ENCODE measurements at places on chromosomes 5 and 9.

DNA sequence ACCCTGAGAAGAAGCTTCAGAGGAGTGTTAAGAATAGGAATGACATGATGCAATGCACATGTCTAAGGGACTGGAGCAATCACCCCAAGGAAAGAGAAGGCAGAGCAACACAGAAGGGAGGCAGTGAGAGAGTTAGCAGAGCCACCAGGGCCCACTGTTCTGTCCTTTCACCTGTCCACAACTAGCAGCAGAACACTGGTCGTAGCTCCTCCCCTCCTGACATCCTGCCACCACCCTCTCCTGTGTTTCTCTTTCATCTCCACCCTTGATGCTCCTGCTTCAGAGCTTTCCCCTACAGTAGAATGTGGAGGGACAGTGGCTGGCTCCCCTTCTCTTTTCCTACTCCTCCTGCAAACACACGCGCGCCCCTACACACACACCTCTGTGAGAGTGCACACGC lies 483.4 kb upstream of the KIF2A start:
- no peak for DNase-seq

DNA sequence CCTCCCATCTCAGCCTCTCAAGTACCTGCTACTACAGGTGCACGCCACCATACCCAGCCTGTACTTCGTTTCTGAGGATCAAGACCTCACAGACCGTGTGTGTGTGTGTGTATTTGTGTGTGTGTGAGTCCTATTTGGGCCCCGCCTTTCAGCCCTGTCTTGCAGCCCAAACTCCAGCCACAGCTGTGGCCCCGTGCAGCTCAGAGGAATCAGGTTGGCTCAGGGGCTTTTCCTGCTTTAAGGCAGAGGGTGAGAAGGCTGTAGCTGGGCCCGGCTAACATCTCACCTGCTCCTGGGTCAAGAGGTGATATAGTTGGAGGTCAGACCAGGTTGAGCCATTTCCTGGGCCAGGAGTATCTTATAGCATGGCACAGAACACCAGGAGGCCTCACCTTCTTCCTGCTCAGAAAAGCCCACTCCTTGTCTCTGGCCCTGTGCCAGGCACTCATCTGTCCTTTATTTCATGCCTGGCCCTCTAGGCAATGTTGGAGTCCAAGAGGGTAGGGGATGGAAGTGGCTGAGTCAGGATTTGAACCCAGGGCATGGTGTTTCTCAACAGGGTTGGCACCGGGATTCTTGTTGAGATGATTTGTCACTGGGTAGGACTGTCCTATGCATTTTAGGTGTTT lies 1.6 kb upstream of the PHYKPL start:
- DNase-seq: no peak

GRCh38 chr5:68047035-68047434 lies 168.5 kb upstream of the PIK3R1 start:
- DNase-seq: no peak

- no peak for DNase-seq
Observed at GRCh38 chr9:2662496-2662895, 40.9 kb downstream of the VLDLR start.

DNA sequence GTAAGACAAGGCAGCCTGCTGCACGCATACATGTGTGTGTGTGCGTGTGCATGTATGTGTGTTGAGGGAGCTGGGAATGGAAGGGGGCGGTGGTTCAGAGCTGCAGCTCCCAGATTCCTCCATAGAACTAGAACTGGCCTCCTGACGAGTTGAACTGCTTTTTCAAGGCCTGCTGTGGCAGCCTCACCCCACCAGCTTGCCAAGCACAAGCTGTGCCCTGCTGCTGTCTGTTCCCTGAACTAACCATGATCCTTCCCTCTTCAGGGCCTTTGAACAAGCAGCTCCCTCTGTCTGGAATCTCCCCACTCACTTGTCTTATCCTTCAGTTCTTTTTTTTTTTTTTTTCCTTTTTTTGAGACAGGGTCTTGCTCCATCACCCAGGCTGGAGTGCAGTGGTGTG lies 22.6 kb downstream of the LRSAM1 start:
- DNase-seq: no peak

DNA sequence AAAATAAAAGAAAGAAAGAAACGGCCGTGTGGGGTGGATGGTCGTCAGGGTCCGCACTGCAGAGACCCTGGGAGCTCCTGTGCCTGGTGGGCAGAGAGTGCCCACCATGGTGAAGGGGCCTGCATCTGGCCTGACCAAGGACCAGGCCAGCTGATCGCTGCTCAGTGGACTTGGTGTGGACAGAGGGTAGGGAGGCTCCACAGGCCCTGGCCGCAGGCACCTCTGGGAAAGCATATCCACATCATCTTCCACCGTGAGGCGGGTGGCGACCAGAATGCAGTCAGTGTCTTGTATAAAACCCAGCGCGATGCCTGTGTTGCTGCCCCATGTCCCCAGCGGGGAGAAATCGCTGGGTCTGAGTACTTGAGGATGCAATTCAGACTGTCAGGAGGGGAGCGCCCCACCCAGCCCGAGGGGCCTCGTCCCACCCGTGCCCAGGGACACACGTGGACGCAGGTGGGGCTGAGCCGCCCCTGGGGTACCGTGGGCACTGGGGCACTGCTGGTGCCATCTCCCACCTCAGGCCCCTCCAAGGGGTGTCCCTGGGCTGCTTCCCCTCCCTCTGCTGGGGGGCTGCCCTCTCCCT lies 27.8 kb upstream of the SLC6A19 start:
- no peak for DNase-seq

GRCh38 chr5:148224117-148224742 lies 14.1 kb upstream of the MARCOL start:
- DNase-seq: no peak

- no peak for DNase-seq
Observed at GRCh38 chr9:128164307-128164885, 4.3 kb downstream of the BBLN start.

DNA sequence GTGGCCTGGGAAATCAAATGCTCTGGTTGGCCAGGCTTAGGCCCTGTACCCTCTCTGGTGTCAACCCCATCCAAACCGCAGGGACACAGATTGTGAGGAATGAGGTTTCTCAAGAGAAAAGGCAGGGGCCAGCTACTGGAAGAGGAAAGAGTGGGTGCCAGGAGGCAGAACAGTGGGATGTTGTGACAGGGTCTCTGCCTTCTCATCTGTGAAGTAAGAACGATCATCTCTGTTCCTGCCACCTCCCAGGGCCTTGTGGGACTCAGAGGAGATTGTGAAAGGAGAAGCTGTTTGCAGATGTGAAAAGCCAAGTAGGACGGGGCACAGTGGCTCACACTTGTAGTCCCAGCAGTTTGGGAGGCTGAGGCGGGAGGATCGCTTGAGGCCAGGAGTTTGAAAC lies 22.8 kb upstream of the RPL26L1 start:
- DNase-seq: no peak

GRCh38 chr5:44294516-44294915 lies 94.7 kb downstream of the FGF10 start:
- peak; percentile 55 for DNase-seq

DNA sequence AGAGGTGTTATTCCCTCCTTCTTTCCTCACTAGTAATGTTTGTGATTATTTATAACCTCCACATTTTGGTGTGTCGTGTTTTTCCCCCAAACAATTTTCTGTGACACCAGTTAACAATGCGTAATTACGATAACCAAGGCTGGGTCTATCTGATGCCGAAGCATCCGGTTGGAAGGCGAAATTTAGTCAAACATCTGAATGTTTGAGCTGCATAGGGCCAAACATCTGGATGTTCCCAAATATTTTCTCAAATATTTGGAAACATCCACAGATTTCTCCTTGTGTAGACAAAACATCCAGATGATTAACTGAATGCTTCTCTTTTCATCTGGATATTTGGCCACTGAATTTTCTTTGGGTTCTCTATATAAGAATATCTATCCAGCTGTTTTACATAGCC lies 371.7 kb downstream of the NFIB start:
- no peak for DNase-seq

GRCh38 chr9:108787690-108788048 lies 68.1 kb downstream of the ACTL7B start:
- no peak for DNase-seq

- no peak for DNase-seq
Observed at GRCh38 chr5:134236318-134236717, 10.4 kb upstream of the PPP2CA start.

- peak; percentile 30 for DNase-seq
Observed at GRCh38 chr9:130171226-130172148, 717 bp upstream of the NCS1 start.

GRCh38 chr5:17216974-17217492 lies 398 bp upstream of the BASP1 start:
- peak; percentile 94 for DNase-seq
